GM12878 (cell line): ENCODE measurements at places on chromosomes 2 and 18. TPM values are rescaled to one million over a fixed set of nuclear protein-coding genes. Genes with fewer than 3 reads are reported as not detected.

Gene SOX11
- 0.03 TPM in 1 of 2 replicates, not detected in the other for total RNA-seq

- no peak overlapping the region for H3K27ac ChIP-seq
- no peak overlapping the region for H3K4me3 ChIP-seq
- no peaks in the 10 kb centered on the region for H3K27me3 ChIP-seq
- H3K36me3 ChIP-seq, result no peaks in the 10 kb centered on the region
Observed at GRCh38 chr2:205197468-205198139, 484.7 kb upstream of the NRP2 start.

Gene SIGLEC15
- total RNA-seq, result 0.21 TPM in 1 of 2 replicates, not detected in the other

DNA sequence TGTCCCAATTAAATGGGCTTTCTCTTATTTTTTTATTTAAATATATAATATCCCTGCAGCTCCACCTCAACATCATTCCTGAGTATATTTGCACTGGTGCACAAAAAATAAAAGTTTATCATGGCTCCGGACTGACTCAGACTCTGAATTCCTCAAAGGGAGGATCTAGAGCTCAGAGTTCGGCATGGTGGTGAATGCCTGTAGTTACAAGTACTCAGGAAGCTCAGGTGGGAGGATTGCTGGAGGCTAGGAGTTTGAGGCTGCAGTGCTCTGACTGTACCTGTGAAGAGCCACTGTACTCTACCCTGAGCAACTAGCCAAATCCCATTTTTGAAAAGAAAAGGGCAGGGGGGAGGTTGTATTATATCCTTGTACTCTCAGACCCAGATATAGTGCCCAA lies 52.8 kb upstream of the NRXN1 start:
- H3K27me3 ChIP-seq, result no peaks in the 10 kb centered on the region
- H3K4me3 ChIP-seq, result no peak overlapping the region
- no peak overlapping the region for H3K27ac ChIP-seq

GRCh38 chr18:13811993-13812392 lies 12.0 kb upstream of the MC5R start:
- peaks cover 3% of the 10 kb centered on the region; the same call in 1 of the 2 replicates for H3K27me3 ChIP-seq
- H3K4me3 ChIP-seq, result no peak overlapping the region
- H3K36me3 ChIP-seq, result no peaks in the 10 kb centered on the region
- H3K27ac ChIP-seq, result no peak overlapping the region
- H3K4me1 ChIP-seq, result no peaks in the 10 kb centered on the region

DNA sequence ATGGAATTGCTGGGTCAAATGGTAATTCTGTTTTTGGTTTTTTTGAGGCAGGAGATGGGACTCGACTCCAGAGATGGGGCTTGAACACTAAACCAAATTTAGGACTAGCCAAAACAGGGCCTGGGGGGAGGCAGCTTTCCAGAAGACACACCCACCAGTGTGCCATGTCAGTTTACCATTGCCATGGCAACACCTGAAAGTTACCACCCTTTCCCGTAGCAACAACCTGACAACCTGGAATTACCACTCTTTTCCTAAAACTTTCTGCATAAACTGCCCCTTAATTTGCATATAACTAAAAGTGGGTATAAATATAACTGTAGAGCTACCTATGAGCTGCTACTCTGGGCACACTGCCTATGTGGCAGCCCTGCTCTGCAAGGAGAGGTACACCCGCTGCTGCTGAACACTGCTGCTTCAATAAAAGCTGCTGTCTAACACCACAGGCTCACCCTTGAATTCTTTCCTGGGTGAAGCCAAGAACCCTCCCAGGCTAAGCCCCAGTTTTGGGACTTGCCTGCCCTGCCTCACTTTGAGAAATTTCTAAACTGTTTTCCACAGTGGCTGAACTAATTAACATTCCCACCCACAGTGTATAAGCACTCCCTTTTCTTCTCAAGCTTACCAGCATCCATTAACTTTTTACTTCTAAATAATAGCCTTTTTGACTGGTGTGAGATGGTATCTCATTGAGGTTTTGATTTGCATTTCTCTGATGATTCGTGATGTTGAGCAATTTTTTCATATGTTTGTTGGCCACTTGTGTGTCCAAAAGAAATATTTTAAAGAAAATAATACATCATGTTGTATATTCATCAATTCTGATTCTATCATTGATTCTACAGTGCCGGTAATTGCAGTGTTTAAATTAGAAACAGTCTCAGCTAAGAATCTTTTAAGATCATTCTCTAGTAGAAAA lies 10.6 kb downstream of the CDK15 start:
- no peaks in the 10 kb centered on the region for H3K27me3 ChIP-seq
- H3K36me3 ChIP-seq, result no peaks in the 10 kb centered on the region
- no peaks in the 10 kb centered on the region for H3K4me1 ChIP-seq
- no peak for DNase-seq
- H3K4me3 ChIP-seq, result no peak overlapping the region

DNA sequence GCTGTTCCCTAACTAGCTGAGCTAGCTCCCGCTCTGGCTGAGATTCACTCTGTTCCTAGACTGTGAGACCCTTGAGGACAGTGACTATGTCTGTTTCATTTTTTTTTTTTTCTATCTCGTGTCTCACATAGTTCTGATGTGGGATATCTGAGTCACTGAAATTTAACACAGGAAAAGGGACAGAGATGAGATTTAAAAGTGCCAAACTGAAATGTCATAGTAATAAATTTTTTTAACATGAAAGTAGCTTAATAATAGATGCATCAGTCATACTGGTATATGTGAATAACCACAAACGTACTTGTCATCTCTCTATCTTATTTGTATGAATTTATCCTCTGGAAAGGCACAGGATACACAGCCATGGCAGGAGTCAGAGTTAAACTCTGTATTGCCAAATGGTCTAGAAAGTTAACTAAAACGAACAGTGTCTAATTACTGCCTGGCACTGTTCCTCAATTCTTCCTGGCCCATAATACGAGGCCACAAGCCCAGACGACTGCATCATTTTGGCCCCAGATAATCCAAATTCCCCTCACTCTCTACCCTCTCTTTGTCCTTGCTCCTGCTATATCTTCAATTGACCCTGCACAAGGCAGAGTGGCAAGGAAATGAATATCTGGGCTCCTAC lies 87.5 kb downstream of the SATB2 start:
- H3K27ac ChIP-seq, result no peak overlapping the region
- H3K27me3 ChIP-seq, result no peaks in the 10 kb centered on the region
- no peak overlapping the region for H3K4me3 ChIP-seq
- DNase-seq, result no peak
- H3K4me1 ChIP-seq, result no peaks in the 10 kb centered on the region
- H3K36me3 ChIP-seq, result no peaks in the 10 kb centered on the region

GRCh38 chr2:67258122-67258521 lies 139.0 kb upstream of the ETAA1 start:
- DNase-seq, result no peak
- H3K4me3 ChIP-seq, result no peak overlapping the region
- no peaks in the 10 kb centered on the region for H3K36me3 ChIP-seq

DNA sequence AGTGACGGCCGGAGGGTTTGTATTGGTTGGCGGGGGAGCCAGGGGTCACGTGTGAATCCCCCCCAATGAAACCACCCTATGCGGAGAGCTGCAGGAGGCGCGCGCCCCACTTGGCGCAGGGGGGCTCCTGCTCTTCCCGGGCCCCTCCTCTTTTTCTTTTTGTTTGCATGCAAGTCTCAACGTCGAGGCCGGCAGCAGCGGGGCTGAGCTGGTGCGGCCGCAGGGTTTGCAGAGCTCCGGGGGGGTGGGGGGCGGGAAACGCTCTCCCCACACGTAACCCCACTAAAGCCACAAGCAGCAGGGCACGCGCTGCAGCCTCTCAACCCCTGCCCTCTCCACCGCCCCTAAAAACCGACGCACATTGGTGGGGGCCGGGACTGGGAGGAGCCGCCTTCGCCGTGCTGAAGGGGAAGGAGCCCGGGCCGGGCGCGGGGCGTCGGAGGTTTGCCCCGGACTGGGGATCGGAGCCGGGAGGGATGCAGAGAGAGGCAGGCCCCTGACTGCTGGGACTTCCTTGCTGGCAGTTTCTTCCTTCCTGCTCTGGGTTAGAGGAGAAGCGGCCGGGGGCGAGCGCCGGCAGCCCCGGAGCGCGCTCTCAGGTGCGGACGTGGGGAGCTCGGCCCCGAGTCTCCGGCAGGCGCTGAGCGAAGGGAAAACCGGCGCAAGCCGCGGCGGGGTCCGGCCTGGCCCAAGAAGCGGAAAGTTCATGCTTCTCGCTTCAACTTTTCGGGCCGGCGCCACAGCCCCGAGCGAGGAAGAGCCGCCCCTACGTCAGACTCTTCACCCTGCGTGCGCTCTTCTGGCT lies 864 bp downstream of the LBH start:
- H3K4me1 ChIP-seq, result peaks cover 39% of the 10 kb centered on the region
- no peaks in the 10 kb centered on the region; the same call in 1 of the 2 replicates for H3K36me3 ChIP-seq
- DNase-seq, result no peak

Gene TTC31
- total RNA-seq, result 27.3 and 30.5 TPM in 2 replicates

Gene SERPINB4
- total RNA-seq, result not detected in 2 replicates

DNA sequence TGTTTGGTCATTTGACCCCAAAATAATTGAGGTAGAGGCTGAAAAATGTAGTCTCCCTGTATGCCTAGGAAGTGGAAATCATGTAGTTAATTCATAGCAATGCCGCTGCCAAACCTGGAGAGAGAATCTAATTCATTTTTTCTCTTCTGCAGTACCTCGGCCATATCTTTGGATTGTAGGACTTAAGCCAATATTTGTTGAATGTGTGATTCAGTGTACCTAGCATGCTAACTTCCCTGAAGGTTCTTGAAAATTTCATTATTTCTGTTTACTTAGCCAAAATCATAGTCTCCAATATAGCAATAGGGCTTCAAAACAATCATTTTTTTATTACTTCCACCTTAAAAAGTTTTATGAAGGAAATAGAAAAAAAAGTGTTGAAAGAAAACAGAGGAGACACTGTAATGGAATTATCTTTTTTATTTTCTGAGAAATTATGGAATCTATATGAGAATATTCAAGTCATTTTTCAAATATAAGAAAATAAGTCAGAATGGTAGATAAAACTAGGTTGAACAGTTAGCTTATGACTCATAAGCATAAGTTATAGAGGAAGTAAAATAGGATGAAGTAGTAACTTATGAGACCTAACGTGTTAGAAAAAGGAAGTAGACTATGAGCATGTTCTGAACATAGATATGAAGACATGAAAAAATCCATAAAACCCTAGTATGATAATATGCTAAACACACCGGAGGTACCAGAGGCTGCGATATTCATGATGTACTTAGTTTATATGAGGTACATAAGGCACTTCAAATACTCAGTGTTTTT lies 35.2 kb upstream of the CDH19 start:
- H3K4me3 ChIP-seq, result no peak overlapping the region
- H3K4me1 ChIP-seq, result no peaks in the 10 kb centered on the region
- no peak overlapping the region for H3K27ac ChIP-seq
- H3K27me3 ChIP-seq, result no peaks in the 10 kb centered on the region
